ENCODE measurements at places on chromosomes 12 and 14.

- DNase-seq: no peak
- H3K36me3 ChIP-seq: no peaks in the 10 kb centered on the region
- H3K4me3 ChIP-seq: no peak overlapping the region
- no peaks in the 10 kb centered on the region for H3K4me1 ChIP-seq
- H3K27ac ChIP-seq: no peak overlapping the region
- H3K27me3 ChIP-seq: no peaks in the 10 kb centered on the region
Observed at GRCh38 chr12:103819312-103819711, 21.7 kb downstream of the NT5DC3 start.

DNA sequence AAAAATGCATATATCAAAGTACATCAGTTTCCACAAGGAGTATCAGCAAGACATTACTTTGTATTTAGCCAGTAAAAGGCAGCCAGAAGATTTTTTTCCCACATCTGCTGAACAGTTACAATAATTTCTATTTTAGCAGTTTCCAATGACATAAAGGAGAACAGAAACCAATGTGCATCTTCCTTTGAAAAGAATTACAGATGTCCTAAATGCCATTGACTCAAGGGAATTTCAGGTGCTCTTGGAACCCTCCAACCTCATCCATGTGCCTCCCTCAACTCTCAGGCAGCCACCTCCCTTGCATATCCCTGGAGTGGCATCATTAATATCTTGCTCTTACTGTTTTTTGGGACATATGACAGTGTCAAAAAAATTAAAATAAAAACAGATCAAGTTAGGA is 62.2 kb upstream of the ST8SIA1 start:
- no peaks in the 10 kb centered on the region for H3K27me3 ChIP-seq
- no peak overlapping the region for H3K4me3 ChIP-seq
- no peaks in the 10 kb centered on the region for H3K4me1 ChIP-seq
- no peaks in the 10 kb centered on the region for H3K36me3 ChIP-seq
- no peak overlapping the region for H3K27ac ChIP-seq

GRCh38 chr12:120890963-120891362 is 13.2 kb downstream of the SPPL3 start:
- no peak overlapping the region for H3K4me3 ChIP-seq
- H3K27ac ChIP-seq: no peak overlapping the region
- DNase-seq: no peak

DNA sequence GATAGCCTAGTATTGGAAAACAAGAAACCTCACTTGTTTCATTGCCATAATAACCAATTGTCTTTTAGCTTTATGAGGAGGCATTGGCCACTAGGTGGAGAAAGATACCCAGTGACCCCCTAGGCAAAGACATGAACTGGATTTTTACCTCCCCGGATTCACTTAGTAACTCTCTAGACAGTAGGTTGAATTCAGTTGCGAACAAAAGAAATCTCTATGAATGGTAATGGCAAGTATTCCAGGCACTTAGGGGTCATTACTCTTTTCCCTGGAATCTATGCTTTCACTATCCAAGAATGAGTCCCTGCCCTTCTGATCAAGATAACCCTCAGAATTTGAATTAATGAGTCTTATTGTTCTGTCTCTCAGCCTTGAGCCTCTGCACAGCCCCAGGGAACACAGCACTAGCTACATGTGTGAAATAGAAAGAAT is 29.5 kb upstream of the RHOJ start:
- no peaks in the 10 kb centered on the region for H3K36me3 ChIP-seq
- no peak overlapping the region for H3K27ac ChIP-seq
- peak; percentile 78 for DNase-seq
- H3K27me3 ChIP-seq: no peaks in the 10 kb centered on the region
- H3K4me3 ChIP-seq: no peak overlapping the region
- no peaks in the 10 kb centered on the region for H3K4me1 ChIP-seq

DNA sequence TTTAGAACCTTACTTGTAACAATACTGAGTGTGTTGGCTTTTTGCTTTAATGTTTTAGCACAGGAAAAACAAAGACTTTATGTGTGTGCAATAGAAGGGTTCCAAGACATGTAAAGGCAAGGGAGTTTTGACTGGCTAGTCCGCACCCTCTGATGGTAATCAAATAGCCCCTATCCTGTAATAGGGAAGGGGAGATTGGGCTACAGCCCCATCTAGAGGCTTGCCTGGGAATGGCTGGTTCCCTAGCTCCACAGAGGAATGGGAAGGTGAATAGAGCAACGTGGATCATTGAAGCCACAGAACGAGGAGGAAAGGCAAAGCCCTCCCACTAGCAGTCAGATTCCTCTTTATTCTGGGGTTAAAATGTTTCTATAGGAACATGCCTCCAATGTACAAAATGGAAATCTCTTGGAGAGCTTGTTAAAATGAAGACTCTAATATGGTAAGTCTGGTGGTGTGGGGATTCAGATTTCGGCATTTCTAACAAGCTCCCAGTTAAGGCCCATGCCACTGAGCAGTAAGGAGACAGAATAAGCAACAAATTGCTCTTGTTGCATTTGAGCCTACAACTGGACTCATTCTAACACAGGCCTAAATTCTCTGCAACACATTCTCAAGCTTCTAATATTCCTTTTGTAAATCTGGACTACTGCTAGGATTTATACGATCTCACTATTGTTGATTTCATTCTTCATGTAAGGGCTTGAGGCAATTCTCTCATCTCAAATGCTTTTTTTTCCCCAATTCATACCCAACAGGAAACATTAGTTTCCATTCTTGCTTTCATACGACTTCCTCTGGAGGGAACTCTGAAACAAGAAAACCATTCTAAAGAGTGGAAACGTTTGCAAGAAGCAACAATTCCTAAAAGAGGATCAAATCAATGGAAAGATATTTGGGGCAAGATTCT is 57.1 kb downstream of the NIN start:
- no peak overlapping the region for H3K4me3 ChIP-seq
- H3K4me1 ChIP-seq: no peaks in the 10 kb centered on the region
- peak; percentile 75 for DNase-seq
- H3K27ac ChIP-seq: no peak overlapping the region
- H3K36me3 ChIP-seq: peaks cover 7% of the 10 kb centered on the region
- no peaks in the 10 kb centered on the region for H3K27me3 ChIP-seq

DNA sequence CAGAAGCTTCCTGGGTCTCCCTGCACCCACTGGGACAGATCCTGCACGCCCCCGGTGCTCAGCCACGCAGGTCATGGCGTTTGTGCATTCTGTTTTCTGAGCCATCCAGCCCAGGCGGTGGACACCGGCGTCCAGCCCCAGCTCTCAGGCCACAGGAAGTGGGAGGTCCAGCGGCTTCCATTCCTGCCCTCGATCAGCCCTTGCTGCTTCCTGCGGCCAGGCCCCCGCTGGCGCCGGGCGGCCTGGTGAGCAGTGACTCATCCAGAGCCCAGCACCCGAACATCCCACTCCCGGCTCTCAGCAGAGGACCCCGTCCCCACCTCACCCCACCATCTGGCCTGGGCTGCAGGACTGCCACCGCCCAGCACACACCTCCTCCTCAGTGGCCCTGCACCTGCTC is 18.0 kb upstream of the NUDT14 start:
- H3K27me3 ChIP-seq: no peaks in the 10 kb centered on the region
- H3K4me1 ChIP-seq: peaks cover 7% of the 10 kb centered on the region
- DNase-seq: no peak
- no peak overlapping the region for H3K4me3 ChIP-seq
- H3K36me3 ChIP-seq: no peaks in the 10 kb centered on the region
- no peak overlapping the region for H3K27ac ChIP-seq

DNA sequence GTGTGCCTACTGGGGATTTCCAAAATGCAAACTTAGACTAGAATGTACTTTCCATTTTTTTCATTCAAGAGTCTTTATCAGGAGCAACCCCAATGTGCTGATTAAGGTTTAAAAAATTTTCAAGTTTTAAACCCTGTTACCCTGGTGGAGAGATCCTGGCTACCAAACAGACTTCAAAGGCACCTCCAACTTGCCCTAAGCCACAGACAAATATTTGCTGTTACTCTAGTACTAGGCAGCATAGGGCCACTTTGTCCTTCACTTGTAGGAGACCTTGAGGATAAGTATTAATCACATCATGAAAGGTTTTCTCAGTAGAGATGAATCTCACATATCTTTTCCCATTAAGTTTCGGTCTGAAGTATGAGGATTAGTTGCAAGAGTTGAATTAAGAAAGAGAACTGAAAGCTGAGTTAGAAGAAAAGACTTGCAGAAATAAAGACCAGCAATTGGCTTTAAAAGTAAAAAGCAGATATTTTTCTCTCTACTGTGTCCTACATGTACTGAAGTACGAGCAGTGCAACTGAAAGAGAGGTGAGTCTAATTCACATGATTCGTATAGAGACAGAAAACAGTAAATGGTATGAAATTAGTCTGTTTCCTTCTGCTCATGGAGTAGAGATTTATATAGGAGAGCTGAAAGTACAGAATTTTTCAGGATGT is 28.3 kb downstream of the NTN4 start:
- DNase-seq: no peak
- H3K4me3 ChIP-seq: no peak overlapping the region
- H3K27me3 ChIP-seq: no peaks in the 10 kb centered on the region
- no peaks in the 10 kb centered on the region for H3K36me3 ChIP-seq
- H3K4me1 ChIP-seq: no peaks in the 10 kb centered on the region

DNA sequence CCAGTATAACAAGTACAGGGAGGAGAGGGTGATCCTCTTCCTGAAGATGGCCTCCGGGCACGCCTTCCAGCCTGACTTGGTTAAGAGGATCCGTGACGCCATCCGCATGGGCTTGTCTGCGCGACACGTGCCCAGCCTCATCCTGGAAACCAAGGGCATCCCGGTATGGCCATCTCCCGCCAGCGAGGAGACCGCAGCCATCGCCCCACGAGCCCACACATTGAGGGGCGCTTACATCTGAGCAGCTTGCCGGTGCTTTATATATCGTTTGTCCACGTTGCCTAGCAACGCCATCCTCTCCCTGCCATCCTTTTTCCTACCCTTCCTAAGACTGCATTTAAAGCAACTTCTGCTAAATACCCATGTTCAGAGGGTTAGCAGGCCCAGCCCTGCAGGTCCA is 71.5 kb downstream of the AACS start:
- no peak overlapping the region for H3K27ac ChIP-seq
- H3K4me1 ChIP-seq: peaks cover 5% of the 10 kb centered on the region
- H3K4me3 ChIP-seq: no peak overlapping the region
- H3K36me3 ChIP-seq: no peaks in the 10 kb centered on the region

GRCh38 chr14:36281309-36281708 is 39.1 kb downstream of the MBIP start:
- peak; percentile 76 for DNase-seq
- H3K27me3 ChIP-seq: no peaks in the 10 kb centered on the region
- H3K27ac ChIP-seq: no peak overlapping the region
- H3K36me3 ChIP-seq: no peaks in the 10 kb centered on the region
- no peak overlapping the region for H3K4me3 ChIP-seq

DNA sequence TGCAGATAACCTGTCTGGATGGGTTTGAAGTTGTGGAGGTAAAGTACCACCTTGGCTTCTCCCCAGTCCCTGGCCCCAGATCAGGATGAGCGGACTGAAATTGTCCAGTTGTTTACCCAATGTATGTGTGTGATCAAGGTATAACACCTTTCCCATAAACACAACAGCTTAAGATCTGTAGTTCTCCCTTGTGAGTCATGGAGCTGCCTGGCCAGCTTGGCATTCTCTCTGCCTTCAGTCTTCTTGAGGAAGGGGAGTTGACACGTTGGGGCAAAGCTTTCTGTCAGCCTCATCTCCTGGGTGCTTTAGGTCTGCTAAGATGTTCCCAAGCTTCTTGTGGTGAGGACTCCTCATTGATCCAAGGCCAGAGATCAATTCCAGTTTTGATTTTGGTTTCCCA is 6.1 kb downstream of the C1S start:
- H3K36me3 ChIP-seq: no peaks in the 10 kb centered on the region
- DNase-seq: no peak
- no peak overlapping the region for H3K27ac ChIP-seq
- H3K4me1 ChIP-seq: no peaks in the 10 kb centered on the region

DNA sequence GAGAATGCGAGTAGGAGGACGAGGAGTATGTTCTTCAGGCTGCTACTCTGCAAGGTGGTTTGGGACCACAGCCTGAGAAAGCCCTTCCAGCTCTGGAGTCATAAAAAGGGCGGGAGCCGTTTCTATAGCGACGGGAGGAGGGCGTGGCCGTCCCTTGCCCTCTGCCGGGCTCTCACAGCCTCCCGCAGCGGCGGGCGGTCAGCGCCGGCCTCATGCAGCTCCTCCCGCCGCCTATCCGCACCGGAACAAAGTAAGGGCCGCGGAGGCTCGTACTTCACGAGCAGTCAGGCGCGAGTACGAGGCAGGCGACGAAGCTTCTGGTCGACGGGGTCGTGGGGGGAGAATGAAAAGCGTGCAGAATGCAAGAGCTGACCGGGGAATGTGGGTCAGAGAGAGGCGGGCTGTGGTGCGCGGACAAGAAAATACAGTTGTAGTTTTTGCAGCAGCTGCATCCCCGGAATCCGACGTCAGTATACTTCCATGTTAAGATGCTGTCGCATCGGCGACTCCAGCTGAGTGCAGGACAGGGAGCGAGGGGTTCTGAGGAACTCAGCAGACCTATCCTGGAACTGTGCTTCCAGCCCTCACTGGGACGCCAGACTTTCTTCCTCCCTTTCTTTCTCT is at the start of gene DYRK4:
TSS of gene DYRK4 (plus strand) at position 175 of the 624 bp plus-strand sequence. CDS start at position 213, 38 bp downstream.
- H3K27me3 ChIP-seq: no peaks in the 10 kb centered on the region
- H3K36me3 ChIP-seq: no peaks in the 10 kb centered on the region
- peak within 1 kb of the TSS; percentile 7 for H3K4me3 ChIP-seq
- H3K4me1 ChIP-seq: no peaks in the 10 kb centered on the region
- DNase-seq: peak; percentile 95
- H3K27ac ChIP-seq: no peak within 1 kb of the TSS

DNA sequence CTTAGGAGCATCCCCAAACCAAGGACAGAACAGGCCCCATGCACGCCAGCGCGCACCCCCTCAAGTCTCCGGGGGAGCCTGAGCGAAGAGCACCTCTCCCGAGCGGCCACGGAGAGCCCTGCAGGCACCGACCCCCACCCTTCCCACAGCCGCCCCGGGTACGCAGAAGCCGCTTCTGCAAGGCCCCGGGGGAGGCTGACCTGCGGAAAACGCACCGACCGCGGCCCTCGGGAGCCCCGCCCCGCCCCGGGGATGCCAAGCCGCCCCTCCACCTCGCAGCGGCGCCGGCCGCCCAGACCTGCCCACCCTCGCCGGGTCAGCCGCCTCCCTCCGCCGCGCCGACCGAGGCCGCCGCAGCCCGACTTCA is 385 bp downstream of the CAPRIN2 start:
- no peak for DNase-seq
- no peaks in the 10 kb centered on the region for H3K36me3 ChIP-seq

DNA sequence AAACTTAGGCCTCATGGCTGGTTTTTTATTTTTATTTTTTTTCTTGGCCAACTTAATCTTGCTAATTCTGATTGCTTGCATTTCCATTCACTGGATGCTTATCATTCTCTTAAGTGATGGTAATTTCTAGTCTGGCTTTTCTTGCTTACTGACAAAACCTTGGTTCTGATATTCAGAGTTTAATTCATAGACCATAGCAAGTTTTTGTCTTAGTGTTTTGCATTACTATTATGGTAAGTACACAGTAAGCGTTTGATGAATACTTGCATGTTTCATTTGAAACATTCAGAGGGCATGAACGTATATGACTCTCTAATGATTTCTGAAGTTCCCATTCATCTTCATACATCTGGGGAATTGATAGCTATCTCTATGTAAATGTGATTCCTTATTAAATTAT is 55.8 kb downstream of the GPHN start:
- H3K4me3 ChIP-seq: no peak overlapping the region
- H3K27ac ChIP-seq: no peak overlapping the region
- no peaks in the 10 kb centered on the region for H3K27me3 ChIP-seq
- H3K4me1 ChIP-seq: no peaks in the 10 kb centered on the region
